ENCODE measurements at places on chromosomes 5 and 9.
A peak's percentile ranks its signal among the peaks of the same experiment; 100 is the strongest.

- no peak for DNase-seq
These were observed 5.8 kb upstream of the PAIP2 start for GRCh38 chr5:139335811-139336210.

DNA sequence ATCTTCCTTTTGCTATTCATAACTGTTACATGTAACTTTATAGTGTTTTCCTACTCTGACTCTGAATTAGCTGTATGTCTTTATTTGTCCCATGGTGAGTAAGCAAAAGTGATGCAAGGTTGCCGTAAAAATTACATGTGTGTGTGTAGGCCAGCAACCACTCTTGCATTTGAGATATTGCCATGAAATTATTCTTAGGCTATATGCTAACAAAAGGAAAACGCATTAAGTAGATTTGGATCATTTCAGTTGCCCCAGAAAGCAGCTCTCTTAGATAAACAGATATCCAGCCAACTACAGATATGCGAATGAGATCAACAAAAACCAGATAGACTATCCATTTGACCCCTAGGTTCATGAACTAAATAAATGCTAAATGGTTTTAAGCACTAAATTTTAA is 73.6 kb downstream of the CYLC2 start:
- DNase-seq: no peak

DNA sequence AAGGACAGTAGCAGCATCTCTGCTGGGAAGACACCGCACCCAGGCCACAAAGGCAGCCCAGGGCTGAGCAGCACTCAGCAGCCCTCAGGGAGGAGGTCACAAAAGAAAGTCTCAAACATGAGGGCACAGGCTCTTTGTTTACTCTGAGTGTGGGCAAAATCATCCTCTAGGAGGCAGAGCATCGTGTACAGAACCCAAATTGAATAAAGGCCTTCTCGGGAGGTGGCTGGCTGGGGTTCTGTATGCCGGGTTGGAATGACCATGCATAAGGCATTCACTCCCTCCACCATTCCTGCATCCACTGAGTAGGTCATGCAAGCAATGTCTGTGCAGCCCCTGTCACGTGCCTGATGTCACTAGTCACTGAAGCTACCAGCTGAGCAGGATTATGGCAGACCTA is 412.8 kb downstream of the SPOCK1 start:
- no peak for DNase-seq

GRCh38 chr5:17769277-17769676 is 135.0 kb downstream of the TAF11L14 start:
- no peak for DNase-seq

GRCh38 chr5:180354966-180355365 is 1.8 kb upstream of the GFPT2 start:
- DNase-seq: no peak

DNA sequence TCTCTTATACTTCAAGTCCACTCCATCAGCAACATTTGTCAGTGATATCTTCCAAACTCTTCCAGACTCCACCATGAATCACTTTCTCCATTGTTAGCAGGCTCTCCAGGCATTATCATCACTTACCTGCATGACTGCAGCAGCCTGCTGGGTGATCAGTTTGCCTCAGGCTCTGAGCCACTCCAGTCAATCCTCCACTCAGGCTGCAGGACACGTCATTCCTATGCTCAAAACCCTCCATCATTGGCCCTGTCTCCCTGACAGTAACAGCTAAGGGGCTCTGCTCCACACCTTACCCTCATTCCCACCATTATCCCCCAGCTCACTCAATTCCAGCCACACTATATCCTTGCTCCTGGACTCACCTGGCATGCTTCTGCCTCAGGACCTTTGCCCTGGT is 10.7 kb downstream of the DIRAS2 start:
- no peak for DNase-seq

- DNase-seq: no peak
These were observed 315.5 kb upstream of the RGMB start for GRCh38 chr5:98458004-98458403.

- DNase-seq: no peak
These were observed 579 bp downstream of the ADAMTS16 start for GRCh38 chr5:5140479-5141338.

- no peak for DNase-seq
These were observed 2.1 kb upstream of the SH3RF2 start for GRCh38 chr5:145934276-145934675.

DNA sequence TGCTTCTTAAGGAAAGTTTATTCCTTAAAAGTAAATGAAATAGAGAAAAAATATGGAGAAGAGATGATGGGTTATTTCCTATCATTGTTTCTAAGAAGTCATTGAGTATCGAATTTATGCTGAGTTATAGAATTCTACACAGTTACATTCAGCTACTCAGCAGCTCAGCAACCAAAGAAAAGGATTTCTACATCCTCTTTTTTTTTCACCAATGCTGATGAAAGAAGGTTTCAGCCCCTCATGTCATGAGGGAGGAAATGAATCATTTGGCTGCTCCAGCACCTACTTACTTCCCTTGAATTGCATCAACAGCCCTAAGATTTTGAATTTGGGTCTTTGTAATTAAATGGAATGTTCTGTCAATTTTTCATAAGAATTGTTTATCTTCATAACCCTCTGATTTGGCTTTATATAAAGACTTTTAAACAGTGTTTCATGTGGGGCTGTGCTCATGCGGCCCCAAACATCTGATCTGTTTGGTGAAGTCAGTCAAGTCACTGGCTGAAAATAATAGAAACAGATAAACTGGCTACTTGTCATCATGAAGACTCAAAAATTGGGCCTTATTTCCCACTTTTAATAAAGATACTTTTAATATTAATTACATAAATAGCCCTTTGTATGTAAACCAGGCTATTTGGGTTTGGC is 18.5 kb upstream of the SNX2 start:
- no peak for DNase-seq

DNA sequence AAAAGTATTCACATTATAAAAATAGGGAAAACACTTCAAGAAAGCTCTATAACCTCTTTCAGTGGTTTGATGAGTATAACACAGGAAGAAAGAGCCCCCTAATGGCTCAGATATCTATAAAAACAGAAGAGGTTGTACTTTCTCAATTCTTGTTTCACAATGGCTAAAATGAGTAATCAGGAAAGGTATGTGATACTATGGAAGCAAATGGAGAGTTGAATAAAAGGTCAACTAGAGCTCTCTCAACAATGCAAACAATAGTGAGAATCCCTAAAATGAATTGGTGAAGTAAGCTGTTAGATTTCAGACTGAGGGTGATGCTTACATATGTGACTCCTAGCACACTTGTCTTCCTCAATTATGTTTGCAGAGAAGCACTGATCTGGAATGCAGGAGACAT is 584.6 kb upstream of the CDH18 start:
- DNase-seq: no peak

DNA sequence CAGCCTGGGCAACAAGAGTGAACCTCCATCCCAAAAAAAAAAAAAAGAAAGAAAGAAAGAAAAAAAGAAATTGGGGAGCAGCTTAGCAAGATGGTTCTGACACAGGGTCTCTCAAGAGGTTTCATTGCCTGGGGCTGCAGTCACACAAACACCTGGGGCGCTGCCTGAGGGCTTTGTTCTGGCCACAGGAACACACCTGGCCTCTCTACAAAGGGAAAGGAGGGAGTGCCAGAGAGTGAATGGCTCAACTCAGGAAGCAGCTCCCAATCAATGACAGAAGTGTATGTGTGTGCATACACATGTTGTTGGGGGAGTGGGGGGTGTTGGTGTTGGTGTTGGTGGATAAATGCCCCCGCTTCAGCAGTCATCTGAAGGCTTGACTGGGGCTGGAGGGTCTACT is 32.4 kb upstream of the CTNNA1 start:
- DNase-seq: no peak

GRCh38 chr9:113922160-113922559 is 46.1 kb downstream of the ZNF618 start:
- no peak for DNase-seq

DNA sequence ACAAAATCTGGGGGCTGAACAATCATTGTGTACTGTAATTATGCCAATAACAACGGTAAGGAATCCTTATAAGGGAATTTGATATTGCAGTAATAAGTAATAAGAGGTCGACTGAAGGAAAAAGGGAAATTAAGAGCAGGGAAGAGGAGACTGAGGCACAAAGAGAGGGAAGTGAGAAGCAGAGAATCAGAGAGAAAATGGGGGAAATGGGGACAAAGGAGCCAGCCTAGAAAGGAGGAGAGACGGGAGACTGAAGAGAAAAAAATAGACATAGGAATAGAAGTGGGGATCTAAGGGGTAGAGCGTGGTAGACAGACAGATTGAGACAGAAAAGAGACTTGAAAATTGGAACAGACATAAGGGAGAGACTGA is 518 bp upstream of the ZNF300 start:
- no peak for DNase-seq

DNA sequence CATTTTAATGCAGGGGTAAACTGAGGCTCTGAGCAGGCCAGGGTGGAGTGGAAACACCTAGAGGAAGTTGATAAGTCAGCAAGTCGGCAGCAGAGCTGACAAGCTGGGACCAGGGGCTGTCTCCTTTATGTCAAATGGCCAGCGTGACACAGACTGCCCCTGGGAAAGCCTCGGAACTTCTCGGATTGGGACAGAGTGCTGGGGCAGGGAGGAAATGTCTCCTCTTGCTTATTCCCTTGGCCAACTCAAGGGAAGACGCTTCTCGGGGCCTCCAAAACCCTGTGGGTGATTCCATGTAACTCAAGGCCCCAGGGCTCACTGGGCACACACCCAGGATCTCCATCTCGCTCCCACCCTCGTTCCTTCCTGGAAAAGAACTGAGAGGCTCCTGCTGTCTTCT is 25.4 kb upstream of the ANXA6 start:
- no peak for DNase-seq

GRCh38 chr9:81497091-81497490 is 192.3 kb downstream of the TLE1 start:
- DNase-seq: no peak

DNA sequence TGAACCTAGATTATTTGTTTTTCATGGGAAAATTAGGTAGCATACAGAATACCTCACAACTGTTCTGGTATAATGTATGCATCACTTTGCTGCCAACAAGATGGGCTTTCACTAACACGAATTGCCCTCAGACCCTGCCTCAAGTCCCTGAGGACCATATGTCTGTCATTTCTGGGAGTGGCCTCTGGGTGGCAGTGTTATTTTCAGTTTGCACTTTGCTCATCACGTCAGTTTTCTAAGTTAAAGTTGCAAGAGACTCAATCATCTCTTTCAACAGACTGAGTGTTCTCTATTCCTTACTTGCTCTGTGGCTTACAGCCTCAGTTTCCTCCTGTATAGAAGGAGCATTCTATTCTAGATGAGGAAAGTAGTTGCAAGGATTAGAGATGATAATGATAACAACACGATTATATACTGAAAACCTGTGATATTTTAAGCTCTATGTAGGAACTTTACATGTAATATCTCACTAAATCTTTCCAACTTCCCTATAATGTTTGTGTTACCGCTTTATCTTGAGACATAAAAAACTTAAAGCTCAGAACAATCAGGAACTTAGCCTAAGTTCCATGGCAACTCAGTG is 55.7 kb downstream of the TSSK1B start:
- peak; percentile 59 for DNase-seq

DNA sequence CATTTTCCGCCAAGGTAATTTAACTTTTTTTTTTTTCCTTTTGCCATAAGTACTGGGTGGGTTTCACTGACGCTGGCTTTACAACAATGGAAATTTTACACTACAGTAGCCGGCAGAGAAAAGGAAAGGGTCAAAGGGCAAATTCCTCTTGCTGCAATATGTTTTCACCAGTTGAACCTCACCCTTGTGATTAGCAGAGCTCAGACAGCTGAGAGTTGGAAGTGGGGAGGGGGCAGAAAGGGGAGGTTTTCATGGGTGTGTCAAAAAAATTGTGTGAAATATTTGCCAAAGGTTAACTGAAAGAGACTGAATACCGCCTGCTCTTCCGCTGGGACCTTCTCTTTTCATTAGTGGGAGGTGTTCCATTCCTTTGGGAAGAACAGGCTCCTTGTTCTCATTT is 296.9 kb downstream of the ADAMTS6 start:
- DNase-seq: no peak

- DNase-seq: no peak
These were observed 233.4 kb downstream of the RAB3C start for GRCh38 chr5:58816181-58816731.

DNA sequence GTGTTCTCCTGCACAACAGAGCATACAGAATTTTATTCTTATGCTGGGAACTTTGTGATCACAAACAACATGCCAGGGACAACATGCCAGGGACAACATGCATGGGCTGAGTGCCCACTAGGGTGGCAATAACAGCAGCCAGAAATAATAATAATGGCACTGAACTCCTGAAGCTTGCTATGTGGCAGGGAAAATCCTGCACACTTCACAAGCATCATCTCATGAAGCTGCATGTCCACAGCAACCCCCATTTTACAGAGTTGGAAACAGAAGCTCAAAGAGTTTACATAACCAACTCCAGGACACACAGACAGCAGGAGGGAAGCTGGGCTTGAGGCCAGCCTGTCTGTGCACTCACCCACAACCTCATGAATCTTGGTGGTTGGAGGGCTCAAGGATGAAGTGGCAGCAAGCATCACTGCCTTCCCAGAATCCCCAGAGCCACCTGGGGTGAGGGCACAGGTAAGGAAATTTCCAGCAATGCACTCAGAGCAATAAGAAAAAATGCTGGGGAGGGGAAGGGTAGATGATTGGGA is 111.4 kb downstream of the GABBR2 start:
- no peak for DNase-seq

DNA sequence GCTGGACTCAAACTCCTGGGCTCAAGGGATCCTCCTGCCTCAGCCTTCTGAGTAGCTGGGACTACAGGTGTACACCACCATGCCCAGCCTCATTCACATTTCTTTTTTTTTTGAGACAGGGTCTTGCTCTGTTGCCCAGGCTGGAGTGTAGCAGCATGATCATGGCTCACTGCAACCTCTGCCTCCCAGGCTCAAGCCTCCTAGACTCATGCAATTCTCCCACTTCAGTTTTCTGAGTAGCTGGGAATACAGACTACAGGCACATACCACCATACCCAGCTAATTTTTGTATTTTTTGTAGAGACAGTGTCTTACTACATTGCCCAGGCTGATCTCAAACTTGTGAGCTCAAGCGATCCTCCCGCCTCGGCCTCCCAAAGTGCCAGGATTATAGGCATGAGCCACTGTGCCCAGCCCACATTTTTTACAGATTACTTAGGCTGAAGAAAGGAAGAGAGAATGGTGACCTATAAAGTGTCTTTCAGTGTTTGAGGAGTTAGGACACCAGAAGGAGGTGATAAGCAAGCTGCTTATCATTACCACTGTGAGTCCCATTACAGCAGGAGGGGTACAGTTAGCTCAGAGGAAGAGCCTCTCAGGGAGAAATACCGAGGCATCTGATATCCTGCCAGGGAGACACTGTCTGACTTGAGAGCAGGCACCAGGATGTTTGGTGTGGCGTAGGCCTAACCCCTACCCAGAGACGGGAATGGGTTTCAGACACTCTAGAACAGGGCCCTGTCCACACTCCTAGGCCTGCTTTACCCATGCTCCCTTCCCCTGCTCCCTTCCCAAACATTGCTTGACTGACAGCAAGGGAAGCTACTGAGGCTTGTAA is 9.7 kb downstream of the FAXDC2 start:
- no peak for DNase-seq

GRCh38 chr5:154977409-154977808 is 36.1 kb upstream of the KIF4B start:
- no peak for DNase-seq
